Activated CD8-positive, alpha-beta memory T cell treated with anti-CD3 and anti-CD28 coated beads for 1 hour (primary cell): ENCODE measurements at places on chromosomes 11 and 22.

DNA sequence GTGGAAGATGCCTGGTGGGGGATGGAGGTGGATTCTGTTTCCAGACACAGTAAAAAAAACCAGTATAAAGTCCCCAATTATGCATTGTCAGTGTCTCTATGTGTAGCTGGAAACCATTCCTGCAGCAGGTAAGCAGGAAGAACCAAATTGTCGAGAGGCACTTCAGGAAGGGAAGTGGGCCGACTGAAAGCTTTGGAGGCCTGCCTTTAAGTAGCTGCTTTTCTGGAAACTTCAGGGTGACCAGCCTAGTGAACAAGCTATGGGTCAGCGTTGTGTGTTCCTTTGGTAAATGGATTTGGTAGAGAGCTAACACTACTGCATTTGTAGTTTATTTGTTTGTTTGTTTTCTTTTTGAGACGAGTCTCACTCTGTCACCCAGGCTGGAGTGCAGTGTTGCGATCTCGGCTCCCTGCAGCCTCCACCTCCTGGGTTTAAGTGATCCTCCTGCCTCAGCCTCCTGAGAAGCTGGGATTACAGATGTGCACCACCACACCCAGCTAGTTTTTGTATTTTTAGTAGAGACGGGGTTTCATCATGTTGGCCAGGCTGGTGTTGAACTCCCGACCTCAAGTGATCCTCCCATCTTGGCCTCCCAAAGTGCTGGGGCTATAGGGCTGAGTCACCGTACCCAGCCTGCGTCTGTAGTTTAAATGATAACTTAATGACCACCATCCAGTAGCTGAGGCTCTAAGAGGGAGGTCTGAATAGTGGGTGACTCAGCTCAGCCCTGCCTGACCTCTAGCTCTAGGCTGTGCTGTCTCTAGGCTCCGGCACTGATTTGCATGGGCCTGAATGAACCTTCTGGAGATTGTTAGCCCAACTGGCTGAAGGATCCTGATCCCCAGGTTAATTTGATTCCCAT is 12.8 kb downstream of the PTPRJ start:
- DNase-seq = no peak

- no peak for DNase-seq
Measured at GRCh38 chr11:9951807-9952206, 287.9 kb downstream of the SWAP70 start.

DNA sequence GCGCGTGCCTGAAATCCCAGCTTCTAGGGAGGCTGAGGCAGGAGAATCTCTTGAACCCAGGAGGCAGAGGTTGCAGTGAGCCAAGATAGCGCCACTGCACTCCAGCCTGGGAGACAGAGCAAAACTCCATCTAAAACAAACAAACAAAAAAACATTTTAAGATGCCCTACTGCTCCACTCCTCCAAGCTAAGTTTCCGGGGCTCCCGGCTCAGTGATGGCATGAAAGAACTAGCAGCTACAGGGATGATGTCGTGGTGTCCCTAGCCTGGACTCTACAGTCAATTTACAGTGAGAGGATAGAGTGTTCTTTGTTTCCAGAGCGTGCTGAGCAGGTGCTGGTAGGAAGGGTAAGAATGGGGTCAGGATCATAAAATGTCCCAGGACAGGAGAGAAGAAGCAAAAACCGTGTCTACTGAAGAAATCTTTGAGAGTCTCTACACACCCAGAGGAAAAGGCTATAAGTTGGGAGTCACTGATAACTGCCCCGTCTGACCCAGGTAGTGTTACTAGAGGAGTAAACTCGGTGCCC is 1.2 kb upstream of the ZBTB3 start:
- no peak for DNase-seq

GRCh38 chr11:63663809-63664208 is 7.4 kb downstream of the ATL3 start:
- DNase-seq = no peak

GRCh38 chr11:61967924-61968757 is 707 bp upstream of the FTH1 start:
- DNase-seq = no peak

DNA sequence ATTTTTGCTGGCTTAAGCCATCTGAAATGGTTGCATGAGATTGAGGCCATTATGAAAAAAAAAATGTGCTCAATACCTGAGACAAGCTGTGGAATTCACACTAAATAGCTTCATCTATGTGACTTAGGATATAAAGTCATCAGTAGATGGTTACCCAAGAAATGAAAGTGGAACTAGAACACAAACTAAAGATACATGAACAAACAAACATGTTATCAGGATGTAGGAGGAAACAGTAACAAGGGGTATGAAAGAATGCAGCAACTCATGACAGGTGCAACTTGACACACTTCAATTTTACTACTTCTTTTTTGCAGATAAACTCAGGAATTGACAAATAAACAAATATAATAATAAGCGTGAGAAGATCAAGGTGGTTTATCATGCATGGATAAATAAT is 155.0 kb downstream of the WT1 start:
- DNase-seq = no peak

- DNase-seq = no peak
Measured at GRCh38 chr11:68436985-68437926, 23.3 kb upstream of the PPP6R3 start.

DNA sequence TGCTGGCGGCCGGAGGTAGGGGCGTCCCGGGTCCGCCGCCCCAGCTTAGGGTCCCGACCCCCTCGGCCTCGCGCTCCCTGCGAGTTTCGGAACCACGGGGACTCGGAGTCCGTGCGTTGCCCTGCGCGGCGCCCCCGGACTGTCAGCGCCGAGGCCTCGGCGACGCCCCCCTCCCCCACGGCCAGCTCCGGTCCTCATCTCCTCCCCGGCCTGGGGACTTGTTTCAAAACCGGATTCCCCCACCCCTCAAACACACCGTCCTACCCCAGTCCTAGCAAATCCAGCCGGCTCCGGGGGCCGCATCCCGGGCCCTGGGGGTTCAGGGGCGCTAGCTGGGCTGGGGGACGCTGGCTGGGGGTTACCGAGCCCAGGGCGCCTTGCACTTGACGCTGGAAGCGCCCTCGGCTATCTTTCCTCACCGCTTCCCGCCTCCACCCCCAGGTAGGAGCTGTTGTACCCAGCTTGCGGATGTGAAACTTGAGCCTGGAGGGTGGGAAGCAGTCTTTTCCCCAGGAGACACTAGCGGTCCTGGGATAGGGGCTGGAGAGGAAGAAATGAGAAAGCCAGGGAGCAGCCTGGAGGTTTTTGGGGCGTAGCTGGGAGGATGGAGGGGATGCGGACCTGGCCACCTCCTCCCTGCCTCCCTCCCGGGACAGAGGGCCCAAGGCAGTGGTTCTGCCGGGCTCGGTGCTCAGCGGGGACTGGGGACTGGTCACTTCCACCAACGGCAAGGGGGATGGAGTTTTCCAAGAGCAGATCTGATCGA is 550 bp downstream of the FBLN1 start:
- no peak for DNase-seq

DNA sequence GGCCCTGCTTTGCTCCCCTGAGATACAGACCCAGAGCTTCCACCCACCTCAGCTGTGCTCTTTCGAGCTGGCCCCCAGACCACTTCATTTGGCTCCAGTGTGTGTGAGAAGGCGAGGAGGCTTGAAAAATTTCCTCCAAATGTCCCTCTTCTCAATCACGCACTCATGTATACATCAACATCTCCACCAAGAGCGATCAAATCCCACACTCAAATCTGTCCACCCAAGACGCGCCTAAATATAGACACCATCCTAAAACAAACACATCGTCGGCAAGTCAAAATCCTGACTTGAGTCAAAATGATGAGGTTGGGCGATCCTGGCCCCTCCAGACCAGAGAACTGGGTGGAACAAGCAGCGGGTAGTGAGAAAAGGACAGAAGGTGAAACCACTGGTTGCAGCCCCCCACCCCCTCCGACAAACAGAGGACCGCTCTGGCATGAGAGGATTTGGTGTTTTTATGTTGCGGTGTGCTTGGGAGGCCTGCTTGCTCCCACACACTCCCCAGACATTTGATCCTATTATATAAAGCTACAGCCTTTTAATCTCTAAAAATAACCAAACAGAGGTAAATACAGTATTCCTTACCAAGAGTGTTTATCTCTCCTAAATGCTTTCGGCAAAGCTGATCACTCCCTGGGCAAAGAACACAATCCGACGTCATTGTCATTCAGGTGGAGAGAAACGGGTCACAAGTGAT is 10.2 kb downstream of the MN1 start:
- no peak for DNase-seq

DNA sequence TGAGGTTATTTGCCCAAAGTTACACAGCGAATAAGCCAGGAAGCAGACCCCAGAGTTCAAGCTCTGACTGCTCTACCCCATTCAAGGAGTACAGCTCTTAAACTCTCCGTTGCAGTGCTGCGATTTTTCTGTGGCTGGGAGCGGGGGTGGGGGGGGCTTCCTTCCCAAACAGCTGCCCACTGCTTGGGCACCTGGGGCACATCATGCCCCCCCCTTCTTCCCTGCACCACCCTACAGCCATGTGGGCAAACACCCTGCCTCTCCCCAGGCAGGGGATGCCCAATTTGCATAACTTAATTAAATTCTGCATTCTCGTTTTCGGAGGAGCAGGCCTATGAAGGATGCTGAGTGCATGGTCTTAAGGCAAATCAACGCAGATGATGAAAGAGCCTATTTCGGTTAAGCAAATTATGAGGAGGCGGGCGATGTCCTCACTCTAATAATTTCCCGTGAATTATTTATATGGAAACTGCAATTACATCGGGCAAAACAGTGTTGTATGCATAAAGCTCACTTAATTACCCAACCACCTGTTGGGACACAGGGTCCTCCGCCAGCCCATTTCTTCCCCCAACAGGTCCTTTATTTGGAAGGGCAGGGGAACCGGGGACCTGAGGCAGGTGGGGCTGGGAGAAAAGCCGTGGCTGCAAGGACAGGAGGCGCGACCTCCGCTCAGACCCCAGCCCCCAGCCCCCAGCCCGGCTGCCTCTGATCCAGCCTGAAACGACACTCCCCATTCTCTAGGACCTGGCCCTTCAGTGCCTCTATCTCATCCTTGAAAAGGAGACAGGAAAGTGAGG is 610.5 kb downstream of the BUD13 start:
- no peak for DNase-seq
